DND-41 (cell line): ENCODE measurements at places on chromosomes 11 and 22.

- DNase-seq: no peak
These were observed 20.0 kb upstream of the NUCB2 start for GRCh38 chr11:17256512-17256911.

- no peak for DNase-seq
These were observed 47.6 kb upstream of the PARVG start for GRCh38 chr22:44133161-44133560.

GRCh38 chr11:97962758-97963157, 1058.0 kb upstream of the CNTN5 start:
- no peak for DNase-seq

- no peak for DNase-seq
These were observed at the start of gene LRRN4CL for GRCh38 chr11:62689421-62690183. Gene LRRN4CL, minus strand, starts transcription at chr11:62689530. Its CDS starts 1,022 bp downstream, at chr11:62688508.

- peak; percentile 39 for DNase-seq
These were observed 303.9 kb downstream of the CASP12 start for GRCh38 chr11:104594228-104594958.

DNA sequence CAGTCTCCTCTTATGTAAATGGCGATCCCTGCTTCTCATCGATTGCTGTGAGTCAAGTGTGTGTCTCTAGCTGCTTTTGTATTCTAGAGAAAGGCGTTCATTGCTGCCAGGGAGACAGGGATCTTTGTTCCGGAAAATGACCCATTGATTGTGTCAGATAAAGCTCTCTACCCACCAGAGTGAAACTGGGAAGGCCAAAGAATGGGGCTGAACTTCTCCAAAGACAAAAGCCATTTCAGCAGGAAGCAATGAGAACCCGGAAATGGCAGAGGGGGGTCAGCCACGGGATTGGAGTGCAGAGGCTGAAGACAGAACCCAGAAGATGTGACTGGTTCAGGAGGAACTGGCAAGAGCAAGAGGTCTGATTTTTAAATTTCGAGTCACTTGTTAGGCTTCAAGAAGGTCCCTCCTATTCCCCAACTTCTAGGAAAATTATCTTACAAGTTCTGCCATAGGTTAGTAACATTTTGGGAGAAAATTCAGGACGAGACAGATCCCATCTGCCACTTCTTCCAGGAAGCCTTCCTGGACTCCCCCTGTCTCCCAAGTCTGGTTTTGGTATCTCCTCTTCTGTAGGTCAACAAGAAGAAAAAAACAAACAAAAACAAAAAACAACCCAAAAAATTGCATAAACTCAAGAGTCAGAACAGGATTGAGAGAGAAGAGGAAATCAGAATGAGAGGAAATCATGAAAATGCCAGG, 110.6 kb downstream of the NECTIN1 start:
- DNase-seq: no peak

DNA sequence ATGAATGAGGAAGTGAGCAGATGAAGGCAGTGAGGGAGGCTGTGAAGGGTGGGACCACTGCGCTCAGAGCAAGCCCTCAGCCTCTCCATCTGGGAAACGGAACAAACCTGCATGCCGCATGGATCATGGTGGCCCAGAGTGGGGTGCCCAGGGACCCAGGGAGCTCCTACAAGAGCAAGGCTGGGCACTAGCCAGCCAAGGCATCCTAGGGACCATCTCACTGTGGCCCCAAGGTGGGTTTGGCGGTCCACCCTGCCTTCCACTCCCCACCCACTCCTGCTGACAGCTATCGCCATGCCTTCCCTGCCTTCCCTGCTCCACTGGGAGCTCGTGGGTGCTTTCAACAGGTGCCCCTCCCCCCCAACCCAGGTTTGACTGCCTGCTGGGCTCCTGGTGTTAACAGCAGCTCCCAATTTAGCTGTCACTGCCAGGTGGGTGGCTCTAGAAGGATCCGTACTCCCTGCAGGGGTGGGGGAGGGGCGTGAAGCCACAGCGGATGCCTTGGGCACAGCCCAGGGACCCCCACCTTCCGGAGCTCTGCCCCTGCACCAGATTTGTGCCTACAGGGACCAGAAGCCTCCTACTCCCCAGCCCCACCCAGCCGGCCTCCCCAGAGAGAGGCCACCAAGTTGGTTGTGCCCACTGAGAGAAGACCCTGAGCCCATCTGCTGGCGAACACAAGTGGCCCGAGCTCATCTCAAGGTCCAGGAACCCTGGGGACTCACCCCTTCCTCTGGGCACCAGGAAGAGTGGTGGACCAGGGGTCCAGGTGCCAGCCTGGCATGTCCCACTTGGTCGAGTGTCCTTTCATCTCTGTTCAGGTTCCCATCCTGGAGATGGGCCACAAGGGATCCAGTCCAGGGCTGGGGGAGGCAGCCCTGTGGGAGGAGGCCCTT, 29.7 kb upstream of the PRODH start:
- DNase-seq: no peak

GRCh38 chr22:21632237-21632895, at the start of gene CCDC116:
Gene CCDC116, plus strand, starts transcription at chr22:21632760. Its CDS starts 422 bp downstream, at chr22:21633182.
- DNase-seq: peak; percentile 99

DNA sequence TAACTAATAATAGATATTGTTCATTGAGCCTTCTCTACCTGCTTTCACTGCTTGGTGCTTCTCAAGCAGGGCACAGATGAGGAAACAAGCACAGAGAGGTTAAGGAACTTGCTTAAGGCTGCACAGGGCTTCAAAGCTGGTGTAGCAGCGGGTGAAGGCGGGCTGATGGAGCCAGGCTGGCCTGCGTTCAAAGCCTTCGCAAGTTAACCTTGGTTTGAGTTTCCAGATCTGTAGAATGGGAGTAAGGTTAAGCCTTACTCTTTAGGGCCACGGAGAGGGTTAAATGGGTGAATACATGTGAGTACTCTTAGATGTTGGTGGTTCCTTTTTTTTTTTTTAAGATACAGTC, 36.2 kb upstream of the EIF3D start:
- DNase-seq: no peak

DNA sequence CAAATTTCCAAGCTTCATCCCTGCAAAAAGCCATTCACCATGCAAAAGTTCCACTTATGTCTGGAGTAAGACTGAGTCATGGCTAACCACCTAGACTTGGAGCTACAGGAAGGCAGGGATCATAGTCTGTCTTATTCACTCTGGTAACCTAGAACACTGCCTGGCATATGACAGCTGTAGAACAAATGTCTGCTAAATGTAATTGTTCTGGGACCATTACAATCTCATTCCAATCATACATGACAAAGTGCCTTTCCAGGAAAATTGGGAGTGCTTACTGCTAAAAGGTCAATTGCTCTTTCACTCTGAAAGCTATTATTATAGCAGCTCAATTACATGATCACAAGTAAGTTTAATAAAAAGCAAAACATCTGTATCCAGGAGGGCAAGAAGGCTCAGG, 99.1 kb upstream of the CHRM4 start:
- DNase-seq: no peak

- no peak for DNase-seq
These were observed 5.8 kb upstream of the NECTIN1 start for GRCh38 chr11:119734788-119735187.

DNA sequence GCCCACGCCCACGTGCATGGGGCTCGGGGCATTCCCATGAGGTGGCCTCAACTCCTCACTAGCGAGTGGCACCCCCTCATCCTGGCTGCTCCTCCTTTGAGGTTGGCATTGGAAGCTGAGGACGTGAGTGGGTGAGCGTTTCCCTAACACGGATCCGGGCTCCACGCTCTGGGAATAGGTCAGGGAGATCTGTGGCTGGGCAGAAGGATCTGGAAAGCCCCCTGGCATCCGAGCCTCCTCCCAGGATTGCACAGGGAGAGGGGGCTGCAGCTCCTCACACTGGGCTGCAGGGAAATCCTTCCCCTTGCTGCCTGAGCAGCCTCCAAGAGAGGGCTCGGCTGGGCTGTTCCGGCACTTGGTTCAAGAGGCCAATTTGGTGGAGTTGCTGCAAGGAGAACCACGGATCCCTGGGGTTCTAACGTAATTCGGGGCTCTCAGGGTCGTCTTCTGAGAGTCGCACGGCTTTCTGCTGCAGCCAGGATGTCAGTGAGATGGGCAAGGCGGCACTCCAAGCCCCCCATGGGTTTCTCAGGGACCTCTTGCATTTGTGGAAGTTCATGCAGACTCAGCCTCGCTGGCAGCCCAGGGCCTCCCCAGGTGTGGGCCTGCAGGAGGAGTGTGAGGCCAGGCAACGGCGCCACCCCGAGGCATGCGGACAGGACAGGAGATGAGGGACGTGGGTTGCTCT, 1119.0 kb downstream of the BRD1 start:
- no peak for DNase-seq

GRCh38 chr22:36568846-36569245, 39.9 kb upstream of the EIF3D start:
- no peak for DNase-seq

GRCh38 chr22:19872779-19873137, 18.1 kb upstream of the GNB1L start:
- no peak for DNase-seq

- no peak for DNase-seq
These were observed 20.8 kb upstream of the SLC25A18 start for GRCh38 chr22:17542452-17542851.

GRCh38 chr11:9852465-9852864, 188.6 kb downstream of the SWAP70 start:
- no peak for DNase-seq

DNA sequence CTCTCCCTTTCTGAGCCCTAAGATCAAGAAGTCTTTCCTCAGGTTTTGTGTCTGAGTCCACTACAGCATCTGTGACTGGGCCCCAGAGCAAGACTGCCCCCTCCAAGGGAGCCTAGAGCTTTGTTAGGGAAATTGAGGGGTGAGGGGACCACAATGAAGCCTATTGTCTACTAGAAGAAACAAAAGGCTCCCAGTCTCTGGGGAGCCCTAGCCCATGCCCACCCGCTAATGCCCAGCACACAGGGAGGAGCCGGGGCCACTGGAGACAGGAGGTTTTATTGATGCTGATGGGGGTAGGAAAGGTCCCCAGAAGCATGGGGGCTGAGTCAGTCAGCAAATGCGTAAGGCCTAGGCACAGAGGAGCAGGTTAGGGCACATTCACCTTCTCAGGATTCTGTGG, 14.0 kb downstream of the RHOG start:
- no peak for DNase-seq

GRCh38 chr11:32052215-32052614, 38.7 kb upstream of the RCN1 start:
- DNase-seq: peak; percentile 57

- DNase-seq: no peak
These were observed 48.7 kb downstream of the TIMP3 start for GRCh38 chr22:32850157-32850556.

GRCh38 chr22:43377548-43377895, 34.3 kb upstream of the MPPED1 start:
- DNase-seq: no peak

DNA sequence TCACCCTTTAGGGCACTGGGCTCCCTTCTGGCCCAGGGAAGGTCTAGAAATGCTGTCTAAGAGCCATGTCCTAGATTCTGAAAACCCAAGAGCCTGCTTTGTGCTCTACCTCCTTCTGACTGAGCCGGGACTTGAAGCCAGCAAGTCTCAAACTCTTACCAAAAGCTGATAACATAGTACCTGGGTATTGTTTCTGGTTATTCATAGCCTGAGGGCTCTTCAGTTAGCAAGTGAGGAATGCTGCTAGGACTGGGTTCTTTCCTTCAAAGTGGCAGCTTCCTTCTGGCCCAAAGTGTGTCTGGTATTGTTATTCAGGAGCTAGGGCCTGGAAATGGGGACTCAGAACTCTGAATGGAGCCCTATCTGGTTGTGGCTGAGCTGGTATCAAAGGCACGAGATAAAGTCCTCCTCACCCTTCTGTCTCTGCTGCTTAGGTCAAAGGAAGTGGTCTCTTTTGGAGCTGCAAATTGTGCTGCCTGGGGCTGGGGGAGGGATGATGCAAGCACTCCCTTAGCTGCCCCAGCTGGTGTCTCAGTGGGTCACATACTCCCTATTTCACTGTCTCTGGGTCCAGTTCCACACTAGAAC, 696.0 kb upstream of the CCDC179 start:
- peak; percentile 64 for DNase-seq

DNA sequence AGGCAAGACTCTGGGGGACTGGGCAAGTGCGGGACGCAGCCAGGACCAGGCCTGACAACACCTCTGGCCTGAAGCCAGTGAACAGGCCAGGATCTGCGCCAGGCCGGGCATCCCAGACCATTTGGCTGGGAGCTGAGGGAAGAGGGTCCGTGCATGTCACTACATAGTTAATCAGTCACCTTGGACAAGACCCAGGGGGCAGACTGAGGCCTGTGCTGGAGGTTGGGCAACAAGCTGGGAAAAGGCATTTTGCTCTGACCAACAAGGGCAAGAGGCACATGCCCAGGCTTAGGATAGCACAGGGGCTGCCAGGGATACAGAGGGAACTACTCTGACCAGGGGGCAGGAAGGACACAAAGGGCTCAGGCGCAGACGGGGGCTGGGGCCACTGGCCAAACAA, 7.0 kb upstream of the CHADL start:
- no peak for DNase-seq

DNA sequence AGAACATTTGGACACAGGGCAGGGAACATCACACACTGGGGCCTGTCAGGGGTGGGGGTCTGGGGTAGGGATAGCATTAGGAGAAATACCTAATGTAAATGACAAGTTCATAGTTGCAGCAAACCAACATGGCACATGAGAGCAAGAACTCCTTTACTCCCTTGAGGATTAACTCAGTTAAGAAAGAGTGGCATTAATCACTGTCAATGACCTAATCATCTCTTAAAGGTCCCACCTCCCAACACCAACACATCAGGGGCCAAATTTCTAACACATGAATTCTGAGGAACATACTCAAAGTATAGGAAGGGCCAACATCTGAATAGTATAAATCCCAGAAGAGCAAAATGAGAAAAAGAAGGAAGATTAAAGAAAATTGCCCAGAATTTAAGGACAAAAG, 272.9 kb downstream of the SWAP70 start:
- no peak for DNase-seq

GRCh38 chr11:87374038-87374807, 336.5 kb downstream of the TMEM135 start:
- no peak for DNase-seq

- no peak for DNase-seq
These were observed 94.4 kb downstream of the SLC1A2 start for GRCh38 chr11:35324981-35325380.

DNA sequence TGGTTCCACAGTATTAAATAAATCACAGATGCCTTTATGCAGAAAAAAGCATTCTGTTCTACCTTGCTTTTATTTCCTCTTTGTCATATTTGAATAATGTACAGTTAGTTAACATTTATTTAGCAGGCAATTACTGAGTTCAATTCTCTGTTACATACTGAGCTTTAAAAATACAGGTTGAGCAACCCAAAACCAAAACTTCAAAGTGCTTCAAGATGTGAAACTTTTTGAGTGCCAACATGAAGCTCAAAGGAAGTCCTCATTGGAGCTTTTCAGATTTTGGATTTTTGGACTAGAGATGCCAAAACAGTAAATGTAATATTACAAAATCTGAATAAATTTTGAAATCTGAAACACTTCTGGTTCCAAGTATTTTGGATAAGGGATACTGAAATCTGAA, 54.1 kb downstream of the PDHX start:
- DNase-seq: no peak

- DNase-seq: peak; percentile 74
These were observed 36.9 kb upstream of the CLPB start for GRCh38 chr11:72471005-72471898.

GRCh38 chr11:57287884-57288283, 36.9 kb downstream of the TNKS1BP1 start:
- DNase-seq: no peak

- no peak for DNase-seq
These were observed 67.0 kb downstream of the MAML2 start for GRCh38 chr11:96275801-96276594.

GRCh38 chr11:72613977-72614376, 60.2 kb downstream of the PDE2A start:
- DNase-seq: no peak
